HAP-1 (cell line): ENCODE measurements at places on chromosomes 11 and 22.

DNA sequence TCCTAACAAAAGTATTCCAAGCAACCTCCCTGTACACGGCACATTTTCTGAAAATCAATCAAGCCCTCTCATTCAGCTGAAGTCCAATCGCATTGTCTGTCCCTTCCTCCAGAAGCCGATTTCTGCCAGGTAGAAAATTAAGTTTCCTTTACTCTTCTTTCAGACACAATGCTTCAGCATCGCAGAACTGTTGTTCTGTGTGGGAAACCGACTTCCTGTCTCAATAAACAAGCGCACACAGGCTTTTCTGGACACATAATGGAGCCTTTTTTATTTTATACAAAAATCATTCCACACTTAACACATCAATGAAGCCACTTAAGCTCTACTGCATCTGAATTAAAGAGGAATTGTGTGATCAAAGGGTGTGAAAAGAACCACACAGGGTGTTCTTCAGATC, 75.6 kb downstream of the BLID start:
- no peak for DNase-seq

DNA sequence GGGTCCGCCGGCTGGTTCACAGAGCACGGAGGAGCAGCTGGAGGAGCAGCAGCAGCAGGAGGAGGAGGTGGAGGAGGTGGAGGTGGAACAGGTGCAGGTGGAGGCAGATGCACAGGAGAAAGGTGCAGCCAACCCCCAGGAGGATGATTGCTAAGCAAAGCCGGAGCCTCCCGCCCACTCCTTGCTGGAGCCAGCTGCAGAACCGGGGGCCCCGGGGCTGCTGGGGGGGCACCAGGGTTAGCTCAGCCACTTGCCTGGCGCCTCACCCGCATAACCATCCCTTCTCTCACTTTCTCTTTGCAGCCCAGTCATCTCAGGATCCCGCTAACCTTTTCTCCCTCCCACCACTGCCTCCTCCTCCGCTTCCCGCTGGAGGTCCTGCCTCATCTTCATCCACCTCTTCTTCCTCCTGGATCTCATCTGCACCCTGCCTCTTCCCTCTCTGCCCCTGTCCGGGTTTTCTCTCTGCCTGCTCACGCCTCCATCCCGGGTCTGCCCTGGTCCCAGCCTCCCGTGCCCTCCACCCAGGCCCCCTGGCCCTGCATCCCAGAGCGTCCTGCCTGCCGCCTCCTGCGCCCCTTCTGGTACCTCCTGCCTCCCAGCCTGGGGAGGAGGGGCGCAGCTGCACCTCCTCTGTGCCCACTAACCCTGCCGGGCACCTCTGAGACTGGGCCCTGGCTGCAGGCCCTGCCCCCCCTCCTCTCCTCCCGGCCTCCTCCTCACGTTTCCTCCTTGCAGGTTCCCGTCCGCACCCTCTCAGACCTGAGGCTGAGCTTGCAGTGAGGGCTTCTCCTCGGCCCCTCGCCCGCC, 9.5 kb downstream of the KCTD17 start:
- DNase-seq = no peak

DNA sequence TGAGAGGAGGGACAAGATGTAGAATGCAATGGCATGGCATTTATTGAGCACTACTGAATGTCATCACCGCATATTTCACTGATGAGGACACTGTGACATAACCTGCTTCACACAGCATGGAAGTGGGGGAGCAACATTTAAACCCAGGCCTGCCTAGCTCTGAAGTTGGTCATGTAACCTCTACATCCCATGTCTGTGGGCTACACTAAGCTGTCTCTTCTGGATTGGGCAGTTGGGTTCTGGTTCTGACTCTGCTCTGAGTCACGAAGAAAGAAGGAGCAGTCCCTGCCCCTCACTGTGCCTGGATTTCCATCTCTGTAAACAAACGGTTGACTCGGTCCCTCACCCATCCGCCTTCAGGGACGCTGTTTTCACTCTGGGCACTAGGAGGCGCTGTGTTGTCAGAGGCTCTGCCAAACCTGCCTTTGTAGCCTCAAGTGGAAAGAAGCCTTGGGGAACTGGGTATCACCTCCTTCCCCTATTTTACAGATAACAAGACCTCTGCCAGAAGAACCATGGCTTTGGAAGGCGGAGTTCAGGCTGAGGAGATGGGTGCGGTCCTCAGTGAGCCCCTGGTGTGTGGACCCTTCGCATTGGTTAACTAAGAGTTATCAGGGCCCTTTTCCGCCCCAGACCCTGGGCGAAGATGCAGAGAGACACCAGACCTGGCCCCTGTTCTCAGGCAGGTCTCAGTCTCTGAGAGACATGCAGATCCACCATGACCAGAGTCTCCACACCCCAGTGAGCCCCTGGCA, 12.7 kb upstream of the ARHGEF17 start:
- peak; percentile 89 for DNase-seq

- DNase-seq = no peak
Observed at GRCh38 chr11:67397536-67397935, 4.1 kb downstream of the PPP1CA start.

DNA sequence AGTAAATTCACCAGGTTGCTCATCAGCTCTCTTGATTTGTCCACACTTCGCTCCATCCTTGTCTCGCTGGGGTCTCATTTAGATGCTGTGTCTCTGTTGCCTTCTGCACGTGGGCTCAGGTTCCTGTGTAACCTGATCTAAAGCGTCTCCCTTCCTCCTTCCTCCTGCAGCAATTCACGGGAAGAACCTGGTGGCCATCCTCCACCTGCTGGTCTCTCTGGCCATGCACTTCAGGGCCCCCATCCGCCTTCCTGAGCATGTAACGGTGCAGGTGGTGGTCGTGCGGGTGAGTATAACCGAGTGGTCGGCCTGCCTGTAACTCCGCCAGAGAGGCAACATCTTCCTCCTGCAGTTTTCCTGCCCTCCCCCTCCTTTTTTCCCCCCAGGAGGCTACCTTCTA, 48.0 kb upstream of the PARVG start:
- DNase-seq = no peak

- peak; percentile 85 for DNase-seq
Observed at GRCh38 chr11:66408488-66409214, 12.2 kb upstream of the NPAS4 start.

DNA sequence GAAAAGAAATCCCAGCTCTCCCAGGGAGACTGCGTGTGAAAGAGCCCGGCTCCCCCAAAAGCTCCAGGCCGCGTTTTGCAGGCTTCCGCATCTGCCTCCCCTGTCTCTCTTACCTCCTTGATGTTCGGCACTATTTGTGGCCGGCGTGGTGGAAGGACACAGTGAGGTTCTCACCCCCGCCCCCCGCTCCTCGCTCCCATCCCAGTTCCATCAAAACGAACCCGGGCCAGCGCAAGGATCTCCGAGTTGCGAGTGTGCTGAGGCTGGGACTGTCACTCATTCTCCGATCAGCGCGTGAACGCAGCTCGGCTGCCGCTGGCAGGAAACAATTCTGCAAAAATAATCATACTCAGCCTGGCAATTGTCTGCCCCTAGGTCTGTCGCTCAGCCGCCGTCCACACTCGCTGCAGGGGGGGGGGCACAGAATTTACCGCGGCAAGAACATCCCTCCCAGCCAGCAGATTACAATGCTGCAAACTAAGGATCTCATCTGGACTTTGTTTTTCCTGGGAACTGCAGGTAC, at the start of gene NCAM1:
Gene NCAM1 (plus strand): TSS at position 275 of the 523 bp plus-strand sequence.
- DNase-seq = peak; percentile 81

DNA sequence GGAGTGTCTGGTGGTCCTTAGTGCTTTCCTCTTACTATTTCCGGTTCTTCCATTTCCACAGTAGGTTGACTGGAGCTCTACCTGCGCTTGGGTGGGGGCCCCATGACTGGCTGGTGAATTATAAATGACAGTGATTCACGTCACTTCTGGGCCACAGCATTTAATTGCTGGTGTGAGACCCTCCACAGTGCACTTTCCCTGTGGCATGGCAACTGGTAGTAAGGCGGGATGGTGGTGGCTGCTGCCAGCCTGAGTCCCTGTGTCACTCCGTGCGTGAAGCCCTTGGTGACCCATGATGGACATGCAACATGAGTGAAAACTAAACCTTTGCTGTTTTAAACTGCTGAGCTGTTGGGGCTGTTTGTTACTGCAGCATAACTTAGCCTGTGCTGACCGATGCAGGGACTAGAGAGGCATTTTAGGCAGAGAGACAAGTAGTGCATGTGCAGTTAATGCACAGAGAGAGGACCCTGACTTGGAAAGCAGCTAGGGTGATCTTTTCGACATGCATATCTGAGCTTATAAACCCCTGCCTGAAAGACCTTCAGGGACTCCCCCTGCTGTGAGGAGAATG, 3.1 kb downstream of the PRDM11 start:
- no peak for DNase-seq

DNA sequence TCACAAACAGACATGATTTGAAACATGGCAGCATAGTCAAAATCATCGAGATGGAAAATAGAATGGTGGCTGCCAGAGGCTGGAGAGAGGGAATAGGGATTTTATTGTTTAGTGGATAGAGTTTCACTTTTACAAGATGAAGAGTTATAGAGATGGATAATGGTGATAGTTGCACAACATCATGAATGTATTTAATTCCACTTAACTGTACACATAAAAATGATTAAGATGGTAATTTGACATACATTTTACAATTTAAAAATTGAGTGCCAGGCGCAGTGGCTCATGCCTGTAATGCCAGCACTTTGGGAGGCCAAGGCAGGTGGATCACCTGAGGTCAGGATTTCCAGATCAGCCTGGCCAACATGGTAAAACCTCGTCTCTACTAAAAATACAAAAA, 21.2 kb downstream of the TTC28 start:
- DNase-seq = no peak

GRCh38 chr11:65779919-65780769, 632 bp downstream of the AP5B1 start:
- DNase-seq = peak; percentile 86

DNA sequence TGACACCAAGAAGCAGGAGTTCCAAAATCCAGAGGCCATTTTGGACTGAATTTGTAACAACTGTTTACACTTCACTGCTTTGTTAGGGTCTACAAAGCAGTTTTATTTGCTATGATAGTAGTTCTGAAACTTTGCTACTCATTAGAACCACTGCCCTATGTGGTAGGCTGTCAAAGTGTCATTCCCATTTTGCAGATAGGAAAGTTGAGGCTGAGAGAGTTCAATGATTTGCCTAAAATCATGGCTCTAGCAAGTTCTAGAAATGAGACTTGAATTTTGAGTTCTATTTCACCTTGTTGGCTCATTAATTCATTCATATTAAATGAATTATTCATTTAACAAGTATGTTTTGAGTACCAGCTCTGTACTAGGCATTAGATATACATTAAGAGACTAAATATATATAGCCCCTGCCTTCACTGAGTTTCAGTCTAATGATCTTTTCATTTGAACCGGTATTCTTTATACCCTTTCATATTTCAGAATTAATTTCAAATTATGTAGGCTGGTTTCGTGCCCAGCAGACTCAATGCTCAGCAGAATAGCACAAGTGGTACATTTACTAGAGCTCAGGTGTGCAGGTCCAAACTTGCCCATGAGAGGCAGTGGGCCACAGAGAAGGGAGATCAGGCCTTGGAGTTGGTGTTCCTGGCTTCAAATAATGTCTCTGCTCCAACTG, 93.5 kb downstream of the ME3 start:
- no peak for DNase-seq

DNA sequence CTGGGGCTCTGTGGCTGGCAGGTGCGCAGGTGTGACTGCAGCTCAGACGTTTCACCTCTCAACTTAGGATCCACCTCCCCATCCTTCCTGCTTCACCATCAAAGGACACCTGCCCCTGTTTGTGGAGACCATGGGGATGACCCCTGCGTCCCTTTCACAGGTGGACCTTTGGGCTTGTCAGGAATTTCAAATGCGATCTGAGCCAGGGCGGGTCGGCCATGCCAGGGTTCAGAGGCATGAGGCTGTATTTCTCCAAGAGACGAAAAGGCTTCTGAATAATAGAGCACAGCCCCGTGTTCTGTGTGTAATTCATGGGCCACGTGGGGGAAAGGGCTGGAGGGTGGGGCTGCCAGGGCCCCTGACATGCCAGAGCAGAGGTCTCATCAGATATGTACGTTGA, 668.0 kb downstream of the BRD1 start:
- no peak for DNase-seq

DNA sequence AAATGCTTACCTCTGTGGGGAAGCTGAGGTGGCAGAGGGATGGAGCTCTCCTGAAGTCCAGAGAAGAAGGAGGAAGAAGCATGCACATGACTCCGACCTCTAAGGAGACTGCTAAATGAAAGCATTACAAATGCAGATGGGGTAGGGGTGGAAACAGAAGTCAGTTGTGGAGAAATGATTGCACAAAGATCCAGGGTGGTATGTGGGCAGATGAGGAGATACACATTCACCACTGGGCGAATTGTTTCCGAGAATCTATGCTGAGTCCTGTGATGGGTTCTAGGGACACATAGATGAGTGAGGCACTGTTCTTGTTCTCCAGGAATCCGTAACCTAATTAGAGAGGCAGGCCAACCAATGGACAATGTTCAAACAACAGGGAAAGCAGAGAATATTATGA, 188.9 kb upstream of the ZBED5 start:
- DNase-seq = no peak

GRCh38 chr11:77512092-77512491, 38.2 kb upstream of the PAK1 start:
- no peak for DNase-seq

DNA sequence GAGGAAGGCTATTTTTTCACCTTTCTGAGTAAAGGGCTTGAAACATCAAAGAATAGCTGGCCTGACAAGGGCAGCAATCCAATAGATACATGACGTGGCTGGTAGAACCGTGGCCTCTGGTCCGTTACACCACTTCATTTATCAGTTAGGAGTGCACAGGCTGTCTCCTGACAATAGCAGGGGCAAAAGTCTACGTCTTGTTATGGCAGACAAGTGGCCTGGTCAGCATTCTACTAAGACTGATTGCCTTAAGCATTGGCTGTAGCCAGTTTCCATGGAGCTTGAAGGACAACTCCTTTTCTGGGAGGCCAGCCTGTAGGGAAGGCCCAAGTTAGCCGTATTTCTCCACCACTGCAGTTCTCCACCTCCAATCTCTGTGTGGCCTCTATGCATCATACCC, 9.2 kb upstream of the GDPD4 start:
- DNase-seq = no peak

GRCh38 chr22:38186429-38186828, 4.8 kb upstream of the PLA2G6 start:
- no peak for DNase-seq

DNA sequence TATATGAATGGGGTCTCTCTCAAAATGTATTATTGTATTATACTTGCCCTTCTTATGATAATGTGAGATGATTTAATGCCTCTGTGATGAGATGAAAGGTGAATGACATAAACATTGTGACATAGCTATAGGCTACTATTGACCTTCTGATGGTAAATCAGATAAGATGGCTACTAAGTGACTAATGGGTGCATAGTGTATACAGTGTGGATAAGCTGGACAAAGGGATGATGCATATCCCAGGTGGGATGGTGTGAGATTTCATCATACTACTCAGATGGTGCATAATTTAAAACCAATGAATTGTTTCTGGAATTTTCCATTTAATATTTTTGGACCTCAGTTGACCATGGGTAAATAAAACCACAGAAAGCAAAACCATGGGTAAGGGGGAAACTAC, 243.5 kb downstream of the SBF2 start:
- DNase-seq = no peak
